ENCODE measurements at places on chromosomes 7 and 10. TPM values are rescaled to one million over a fixed set of nuclear protein-coding genes. Genes with fewer than 3 reads are reported as not detected.

The CABCOCO1 gene
- not detected for total RNA-seq

The LFNG gene
- 30.8 TPM for total RNA-seq

The RADIL gene
- 0.04 TPM for total RNA-seq

The OR9A4 gene
- total RNA-seq, result not detected

The PNLIP gene
- not detected for total RNA-seq

The ZP3 gene
- 1.6 TPM for total RNA-seq

The KIF11 gene
- total RNA-seq, result 36.2 TPM

- DNase-seq, result no peak
These were observed 1.7 kb downstream of the LRRN3 start for GRCh38 chr7:111092406-111093236.

DNA sequence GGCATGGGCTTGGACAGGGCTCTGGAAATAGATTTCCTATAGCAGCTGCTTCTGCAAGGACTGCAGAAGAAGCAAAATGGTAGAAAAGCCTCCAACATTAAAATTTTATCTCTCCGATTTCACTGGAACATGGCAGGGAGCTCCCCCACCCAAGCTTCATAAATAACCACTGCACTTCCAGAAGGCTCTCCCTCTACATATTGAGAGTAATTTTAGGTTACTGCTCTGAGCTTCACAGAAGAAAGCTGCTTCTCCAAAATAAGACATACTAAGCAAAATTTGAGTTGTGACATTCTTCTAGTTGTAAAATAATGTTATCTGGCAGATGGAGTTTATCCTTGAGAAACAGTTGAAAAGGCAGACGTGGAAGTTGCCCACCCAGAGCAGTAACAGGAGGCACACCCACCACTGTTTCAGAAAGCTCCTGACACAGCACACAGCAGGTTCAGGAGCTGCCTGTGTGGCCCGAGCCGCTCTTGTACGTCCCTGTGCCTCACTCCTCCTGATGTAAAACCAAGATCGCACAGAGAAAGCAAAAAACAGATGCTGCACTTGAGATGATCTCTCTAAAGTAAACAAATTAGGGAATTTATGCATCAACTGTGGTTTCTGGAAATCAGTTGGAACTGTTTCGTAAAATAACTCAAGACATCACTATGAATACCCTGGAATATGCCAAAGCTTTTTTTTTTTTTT lies 621.0 kb downstream of the PARD3 start:
- DNase-seq, result no peak

GRCh38 chr7:135925210-135925609 lies 51.9 kb downstream of the MTPN start:
- DNase-seq, result no peak

- DNase-seq, result peak; percentile 28
These were observed 10.6 kb upstream of the TSPAN14 start for GRCh38 chr10:80443531-80443974.

DNA sequence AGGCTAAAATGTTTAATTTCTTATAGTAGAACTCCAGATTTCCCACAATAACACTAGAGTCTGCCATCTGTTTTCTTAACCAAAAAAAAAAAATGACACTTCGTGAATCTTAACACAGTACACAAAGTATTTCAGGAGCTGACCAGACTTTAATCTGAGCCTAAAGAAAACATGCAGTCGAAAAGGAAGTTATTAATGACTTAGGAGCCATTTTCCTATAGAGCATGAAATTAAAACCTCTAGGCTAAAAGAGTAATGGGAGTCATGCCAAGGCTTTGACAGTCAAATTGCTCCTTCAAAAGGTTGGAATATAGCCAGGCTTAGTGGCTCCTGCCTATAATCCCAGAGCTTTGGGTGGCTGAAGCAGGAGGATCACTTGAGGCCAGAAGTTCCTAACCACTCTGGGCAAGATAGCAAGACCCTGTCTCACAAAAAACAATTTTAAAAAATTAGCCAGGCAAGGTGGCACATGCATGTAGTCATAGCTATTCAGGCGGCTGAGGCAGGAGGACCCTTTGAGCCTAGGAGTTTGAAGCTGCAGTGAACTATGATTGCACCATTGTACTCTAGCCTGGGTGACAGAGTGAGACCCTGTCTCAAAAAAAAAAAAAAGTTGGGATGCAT lies 13.6 kb downstream of the MICU1 start:
- DNase-seq, result no peak

DNA sequence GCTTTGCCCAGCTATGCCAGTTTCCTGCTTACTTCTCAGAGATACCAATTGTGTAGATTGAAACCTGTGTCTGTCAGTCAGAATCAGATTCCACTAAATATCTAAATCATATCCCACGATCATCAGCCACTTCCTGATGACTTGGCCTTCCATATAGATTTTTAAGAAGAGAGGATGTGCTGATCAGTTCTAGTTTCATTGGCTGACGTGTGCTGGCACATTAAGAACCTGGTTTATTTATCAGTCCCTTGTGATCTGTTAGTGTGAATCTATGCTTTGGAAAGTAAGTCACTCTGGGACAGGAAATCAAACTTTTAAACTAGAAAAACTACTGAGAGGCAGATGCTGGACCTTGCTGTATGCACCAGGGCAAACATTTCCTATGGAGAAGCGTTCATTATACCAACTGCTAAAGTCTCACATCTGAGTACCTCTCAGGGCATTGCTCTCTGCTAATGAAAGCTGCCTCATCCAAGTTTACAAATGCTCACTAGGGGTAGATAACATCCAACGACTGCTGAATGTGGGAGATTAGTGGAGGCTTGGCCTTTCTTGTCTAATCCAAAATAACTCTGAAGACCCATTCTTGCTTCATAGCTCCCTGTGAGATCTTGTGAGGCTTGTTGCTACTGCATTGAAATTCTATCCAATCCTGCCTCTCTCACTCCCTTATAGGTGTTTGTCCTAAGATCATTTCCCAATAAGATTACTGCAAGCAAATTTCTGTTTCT lies 109.1 kb downstream of the ARL4A start:
- no peak for DNase-seq

DNA sequence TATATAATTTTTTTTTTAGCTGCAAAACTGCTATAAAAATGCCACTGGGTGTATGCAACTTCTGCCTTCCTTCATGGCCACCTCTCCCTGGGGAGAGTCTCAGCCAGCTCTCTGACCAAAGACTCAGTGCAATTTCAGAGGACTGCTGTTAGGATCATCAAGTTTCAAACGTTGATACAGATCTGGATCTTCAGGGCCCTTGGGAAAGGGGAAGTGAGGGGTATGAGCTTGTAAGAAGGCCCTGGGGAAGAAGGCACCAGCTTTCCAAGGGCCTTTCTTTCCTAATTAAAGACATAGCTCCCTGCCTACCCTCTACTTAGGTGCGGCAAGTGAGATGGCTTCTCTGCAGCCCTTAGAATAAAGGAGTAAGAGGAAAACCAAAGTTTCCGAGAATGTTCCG lies 130.4 kb downstream of the CUL2 start:
- DNase-seq, result no peak

DNA sequence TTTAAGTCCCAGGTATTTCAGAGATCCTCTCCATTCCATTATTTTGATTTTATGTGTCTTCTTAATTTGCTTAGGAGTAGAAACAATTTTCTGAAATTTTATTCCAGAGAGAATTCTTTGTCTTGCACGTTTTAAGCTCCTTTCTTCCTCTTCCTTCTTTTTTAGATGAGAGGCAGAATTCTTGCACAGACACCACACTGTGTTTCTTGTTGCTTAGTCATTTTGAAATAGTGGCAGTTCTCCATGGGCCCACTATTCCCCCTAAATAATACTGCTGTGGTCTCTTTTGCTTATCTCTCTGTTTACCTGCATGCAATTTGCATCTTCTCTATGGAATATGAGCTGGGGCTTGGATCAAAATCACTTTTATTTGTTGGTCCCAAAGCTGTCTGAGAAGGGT lies 54.3 kb upstream of the WAC start:
- DNase-seq, result no peak

DNA sequence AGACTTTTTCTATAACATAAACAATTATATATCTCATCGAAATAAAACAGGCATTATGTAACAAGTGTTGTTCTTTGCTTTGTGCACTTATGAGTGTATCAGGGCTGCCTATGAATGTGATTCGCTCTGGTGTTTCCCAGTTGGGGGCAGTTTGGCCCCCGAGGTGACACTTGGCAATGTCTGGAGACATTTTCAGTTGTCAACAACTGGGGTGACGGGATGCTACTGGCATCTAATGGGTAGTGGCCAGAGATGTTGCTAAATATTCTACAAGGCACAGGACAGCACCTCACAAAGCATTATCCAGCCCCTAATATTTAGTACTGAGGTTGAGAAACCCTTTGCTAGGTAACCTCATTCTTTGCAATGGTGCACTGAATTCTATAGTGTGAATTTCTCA lies 83.3 kb downstream of the PLCE1 start:
- no peak for DNase-seq

- DNase-seq, result no peak
These were observed 109.7 kb downstream of the GNAI1 start for GRCh38 chr7:80244206-80244916.

DNA sequence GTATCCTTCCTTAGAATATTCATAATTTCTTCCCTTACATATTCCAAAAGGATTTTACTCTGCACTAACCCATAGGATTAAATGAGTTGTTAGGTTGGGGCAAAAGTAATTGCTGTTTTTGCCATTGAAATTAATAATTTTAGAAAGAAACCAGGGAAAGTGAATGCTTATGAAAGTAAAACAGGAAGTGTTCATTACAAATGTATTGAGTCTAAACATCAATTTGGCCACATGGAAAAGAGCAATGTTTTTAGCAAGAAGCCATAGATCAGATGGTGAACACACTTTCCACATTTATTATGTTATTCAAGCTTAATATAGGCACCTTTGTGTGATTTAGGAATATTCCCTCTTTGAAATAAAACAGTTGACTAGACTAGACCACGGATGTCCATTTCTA lies 102.9 kb downstream of the SUGCT start:
- DNase-seq, result no peak

DNA sequence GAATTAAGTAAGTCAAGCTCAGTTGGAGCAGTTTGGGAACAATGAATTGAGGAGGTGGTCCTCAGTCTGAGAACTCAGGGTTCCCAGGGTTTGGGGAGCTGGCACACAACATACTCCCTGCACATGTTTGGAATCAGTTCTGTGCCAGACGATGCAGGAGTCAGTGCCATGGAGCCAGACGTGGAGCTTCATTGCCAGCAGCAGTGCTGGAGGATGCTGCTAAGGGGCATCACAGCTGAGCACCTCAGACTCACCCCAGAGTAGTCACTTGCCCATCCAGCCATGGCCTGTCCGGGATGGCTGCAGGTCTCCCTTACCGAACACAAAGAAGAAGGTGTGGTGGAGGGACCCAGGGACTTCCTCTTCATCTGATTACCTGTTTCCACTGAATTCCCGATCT lies 7.9 kb downstream of the GIMAP5 start:
- no peak for DNase-seq

- no peak for DNase-seq
These were observed 24.1 kb upstream of the PNLIP start for GRCh38 chr10:116521424-116522290.

DNA sequence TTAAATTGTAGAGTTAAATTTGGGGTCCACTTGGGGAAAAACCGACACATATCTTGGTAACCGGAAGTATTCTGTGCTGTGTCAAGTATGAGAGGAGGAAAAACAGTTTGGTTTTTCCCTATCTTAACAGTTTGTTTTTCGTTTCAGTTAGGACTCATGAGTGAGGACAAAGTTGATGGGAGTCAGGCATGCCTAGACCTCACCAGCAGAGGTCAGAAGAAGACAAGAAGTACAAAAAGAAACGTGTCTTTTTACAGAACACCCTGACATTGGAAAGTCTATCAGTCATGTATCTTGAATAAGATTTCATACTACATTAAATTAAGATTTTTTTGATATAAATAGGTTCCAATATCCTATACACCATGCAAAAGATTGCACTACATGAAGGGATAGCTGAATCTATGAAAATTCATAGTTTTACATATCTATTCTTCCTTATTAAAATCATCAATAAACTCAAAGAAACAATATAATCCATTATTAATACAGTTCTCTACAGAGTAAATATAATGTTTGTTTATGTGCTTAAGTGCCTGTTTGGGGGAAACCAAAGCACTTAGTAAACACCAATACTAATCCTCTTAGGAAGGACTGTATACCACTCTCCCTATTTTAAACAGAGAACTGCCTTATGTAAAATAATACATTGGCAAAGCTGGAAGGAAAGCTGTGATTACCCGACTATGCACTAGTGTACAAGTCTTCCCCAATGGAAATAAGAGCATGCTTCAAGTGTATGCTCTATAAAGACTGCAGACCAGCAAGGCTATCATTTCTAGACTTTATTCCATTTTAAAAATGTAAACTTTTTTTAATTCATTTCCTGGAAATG lies 95.6 kb downstream of the USP6NL start:
- DNase-seq, result peak; percentile 27

- peak; percentile 13 for DNase-seq
These were observed 437.4 kb upstream of the GALNT17 start for GRCh38 chr7:70694434-70694970.

Data from CD8-positive, alpha-beta memory T cell (primary cell).